ENCODE measurements at places on chromosomes 2 and 18.

GRCh38 chr2:45483997-45484396, 127.1 kb downstream of the SRBD1 start:
- DNase-seq = no peak

DNA sequence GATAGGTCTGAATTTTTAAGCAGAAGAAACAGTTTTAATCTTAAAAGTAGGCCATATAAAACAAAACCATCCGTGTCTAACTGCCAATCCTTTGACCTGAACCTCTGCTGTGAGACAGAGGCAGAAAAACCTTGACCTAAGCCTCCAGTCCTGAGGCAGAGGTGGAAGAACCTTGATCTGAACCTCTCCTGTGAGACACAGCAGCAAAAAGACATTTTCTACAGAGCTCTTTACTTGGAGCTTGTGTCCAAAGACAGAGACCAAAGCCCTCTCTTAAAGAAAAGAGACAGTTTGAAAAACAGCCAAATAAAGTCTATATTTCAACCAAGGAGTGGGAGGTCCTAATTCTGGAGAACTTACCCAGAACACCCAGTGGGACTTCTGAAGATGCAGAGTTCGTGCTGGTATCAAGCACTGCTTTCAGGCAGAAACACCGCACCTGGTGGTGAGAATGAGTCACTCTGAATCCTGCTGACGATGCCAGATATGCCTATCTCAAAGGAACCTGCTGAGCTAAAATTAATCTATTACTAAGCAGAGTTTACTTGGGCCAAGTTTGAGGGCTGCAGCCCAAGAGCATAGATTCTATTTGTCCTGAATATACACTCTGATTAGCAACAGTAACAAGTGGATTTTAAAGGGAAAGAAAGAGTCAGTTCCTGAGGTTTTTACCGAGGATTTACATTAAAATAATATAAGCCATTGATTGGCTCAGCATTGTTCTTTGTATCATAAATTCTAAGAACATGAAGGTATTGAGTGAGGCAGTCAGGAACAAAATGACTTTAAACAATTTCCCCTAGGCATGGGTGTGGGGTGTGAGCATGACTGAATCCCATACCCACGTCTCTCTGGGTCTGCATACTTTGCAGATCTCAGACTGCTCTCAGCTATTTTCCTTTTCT, 806.4 kb downstream of the TRIB2 start:
- DNase-seq = peak; percentile 3

GRCh38 chr2:67524213-67524612, 127.1 kb downstream of the ETAA1 start:
- no peak for DNase-seq

DNA sequence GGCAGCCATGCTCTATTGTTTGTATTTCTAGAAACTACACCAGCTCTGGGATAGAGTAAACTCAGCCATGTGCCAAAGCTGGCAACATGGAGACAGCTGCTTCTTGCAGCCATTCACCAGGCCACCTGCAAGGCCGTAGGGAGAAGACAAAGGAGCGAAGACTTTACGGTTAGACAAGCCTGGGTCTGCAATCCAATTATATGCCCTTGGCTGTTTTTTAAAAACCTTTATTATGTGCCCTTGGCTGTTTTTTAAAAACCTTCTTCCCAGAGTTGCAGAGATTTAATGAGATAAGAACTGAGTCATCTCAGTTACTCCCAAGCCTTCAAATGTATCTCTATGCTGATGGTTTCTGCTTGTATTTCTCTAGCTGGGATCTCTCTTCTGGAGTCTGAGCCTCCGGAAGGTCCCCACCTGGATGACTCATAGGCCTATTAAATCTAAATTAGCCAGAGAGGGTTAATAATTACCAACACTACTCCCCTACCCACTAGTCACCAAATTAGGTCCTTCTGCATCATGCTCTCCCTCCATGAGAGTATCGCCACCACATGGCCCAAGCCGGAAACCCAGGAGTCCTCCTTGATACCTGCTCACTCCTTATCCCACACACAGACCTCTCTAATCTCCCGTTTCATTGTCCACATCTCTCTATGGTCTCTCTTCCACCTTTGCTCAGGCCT, 17.5 kb upstream of the DPP4 start:
- no peak for DNase-seq

DNA sequence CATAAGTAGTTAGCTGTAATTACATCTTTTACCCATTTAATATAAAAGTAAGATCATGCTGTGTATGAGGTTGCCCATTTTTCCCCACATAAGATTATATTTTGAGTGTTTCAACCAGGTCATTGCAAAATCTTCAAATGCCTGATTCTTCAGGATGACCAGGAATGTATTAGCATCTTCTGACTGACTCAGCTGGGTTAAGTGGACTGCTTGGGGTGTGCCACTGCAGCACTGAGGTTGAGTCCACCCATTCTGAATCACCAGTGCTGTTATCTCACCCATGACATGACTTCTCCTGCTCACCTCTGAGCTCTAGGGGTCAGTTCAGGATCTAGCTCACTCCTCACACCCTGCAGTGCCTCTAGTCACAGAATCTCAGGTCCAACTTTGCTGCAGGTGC, 576.7 kb upstream of the ZEB2 start:
- no peak for DNase-seq

DNA sequence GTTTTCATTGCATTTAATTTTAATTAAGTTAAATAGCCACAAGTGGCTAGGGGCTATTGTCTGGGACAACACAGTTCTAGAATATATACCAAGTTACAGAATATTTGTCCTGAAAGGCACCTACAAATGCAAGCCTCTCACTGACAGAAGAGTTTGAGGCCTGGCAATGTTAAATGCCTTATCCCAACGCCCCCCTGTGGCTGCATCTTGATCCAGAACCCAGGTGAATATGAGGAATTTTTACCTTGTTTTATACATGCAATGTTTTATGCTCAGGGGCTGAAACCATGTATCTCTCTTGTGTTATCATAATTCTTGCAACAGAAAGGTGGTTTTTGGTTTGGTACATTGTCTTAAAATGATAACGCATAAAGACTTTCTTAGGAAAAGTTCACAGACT, 71.8 kb upstream of the SEC11C start:
- DNase-seq = no peak

DNA sequence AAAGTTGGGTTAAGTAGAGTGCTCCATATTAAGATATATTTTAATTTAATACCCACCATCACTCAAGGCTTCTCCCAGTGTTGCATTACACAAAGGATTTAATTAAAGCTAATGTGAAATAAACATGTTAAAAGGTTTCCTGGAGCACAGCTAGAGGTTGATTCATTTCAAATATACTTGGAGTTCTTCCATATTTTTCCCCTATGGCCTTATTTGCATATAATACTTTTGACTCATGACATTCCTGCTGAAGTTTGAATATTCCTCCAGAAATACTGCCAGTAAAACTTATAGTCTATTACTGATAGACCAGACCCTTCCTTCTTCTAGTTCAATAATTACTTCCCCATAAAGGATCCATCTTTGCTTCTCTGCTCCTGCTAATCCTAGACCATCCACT, 227.5 kb downstream of the GULP1 start:
- no peak for DNase-seq

DNA sequence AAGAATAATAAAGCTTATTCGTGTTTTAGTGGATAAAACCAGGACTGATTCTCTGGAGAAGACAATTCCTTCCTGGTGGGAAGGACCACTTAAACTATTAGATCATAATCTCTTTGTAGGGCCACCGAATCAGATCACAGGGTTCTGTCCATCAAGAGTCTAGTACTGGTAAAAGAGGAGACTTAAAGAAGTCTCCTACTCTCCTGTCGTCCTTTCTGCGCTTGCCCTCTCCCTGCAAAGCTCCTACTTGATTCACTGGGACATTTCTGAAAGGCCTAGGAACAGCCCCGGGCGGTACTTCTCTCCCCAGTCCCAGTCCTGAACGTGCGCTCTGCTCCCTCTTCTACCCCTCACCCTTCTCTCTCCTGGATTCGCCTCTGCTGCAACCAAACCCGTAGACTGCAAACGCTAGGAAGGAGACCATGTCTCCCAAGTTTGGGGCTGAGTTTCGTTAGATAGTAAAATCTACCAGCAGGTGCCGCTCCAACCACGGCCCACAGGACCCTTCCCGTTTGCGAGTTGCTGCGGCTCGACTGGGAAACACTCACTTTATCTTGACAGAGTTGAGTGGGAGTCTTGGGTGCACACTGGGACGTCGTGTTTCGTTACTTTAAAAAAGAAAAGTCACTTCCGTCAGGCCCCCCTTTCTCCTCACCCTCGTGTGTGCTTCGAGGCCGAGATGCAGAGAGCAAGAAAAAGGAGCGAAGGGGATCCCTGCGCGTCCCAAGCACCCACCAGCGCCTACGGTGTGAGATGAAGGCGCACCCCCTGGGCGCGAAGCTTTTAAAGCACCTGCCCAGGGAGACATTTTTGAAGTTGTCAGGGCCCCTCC, 923 bp downstream of the FIGLA start:
- DNase-seq = peak; percentile 51

DNA sequence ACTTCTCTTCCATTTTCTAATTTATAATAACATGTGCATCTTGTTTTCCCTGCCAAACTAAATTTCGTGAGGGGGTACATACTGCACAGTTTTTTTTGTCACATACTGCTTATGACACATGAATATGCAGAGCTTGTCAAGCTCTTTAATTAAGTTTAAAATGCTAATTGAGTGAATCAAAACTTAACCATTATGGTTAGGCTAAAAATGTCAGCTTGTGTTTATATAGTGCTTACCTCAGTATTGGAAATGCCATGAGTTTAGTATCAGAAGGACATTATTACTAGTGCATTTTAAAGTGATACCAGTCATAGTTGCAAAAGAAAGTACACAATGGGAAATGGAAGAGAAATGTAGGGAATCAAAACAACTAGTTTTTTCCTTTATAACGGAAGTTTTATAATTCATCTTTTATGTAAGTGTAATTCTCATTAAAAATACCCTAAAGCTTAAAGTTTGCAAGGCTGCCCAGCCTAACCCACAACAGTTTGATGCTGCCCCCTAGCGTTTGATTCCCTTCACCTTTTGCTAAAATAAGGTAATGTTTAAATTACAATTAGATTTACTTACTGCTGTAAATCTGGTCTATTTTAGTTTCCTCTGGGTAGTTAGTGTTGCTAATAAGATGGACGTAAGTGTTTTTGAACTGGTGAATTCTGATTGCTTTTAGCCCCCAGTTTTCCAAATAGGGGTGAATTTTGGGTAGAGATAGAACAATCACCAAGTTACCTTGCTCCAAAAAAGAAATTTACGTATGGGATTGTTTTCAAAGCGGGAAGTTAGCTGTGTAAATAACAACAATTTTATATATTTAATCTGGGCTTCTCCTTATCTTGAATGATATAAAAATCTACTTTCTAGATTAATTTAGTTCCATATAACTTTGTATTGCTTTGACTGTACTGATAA, 3.2 kb downstream of the SLC39A10 start:
- peak; percentile 29 for DNase-seq

GRCh38 chr2:222404151-222404905, 20.0 kb upstream of the SGPP2 start:
- DNase-seq = no peak
